ENCODE measurements at places on chromosomes 4 and X. TPM values are rescaled to one million over a fixed set of nuclear protein-coding genes. Genes with fewer than 3 reads are reported as not detected.

The CNKSR2 gene
- 0.64 TPM for total RNA-seq

The PROM1 gene
- total RNA-seq: 3.3 TPM

- no peaks in the 10 kb centered on the region for H3K36me3 ChIP-seq
- H3K27me3 ChIP-seq: no peaks in the 10 kb centered on the region
- H3K4me1 ChIP-seq: no peaks in the 10 kb centered on the region
- H3K4me3 ChIP-seq: no peak overlapping the region
Measured at GRCh38 chrX:133530960-133531359, 115.7 kb upstream of the GPC4 start.

DNA sequence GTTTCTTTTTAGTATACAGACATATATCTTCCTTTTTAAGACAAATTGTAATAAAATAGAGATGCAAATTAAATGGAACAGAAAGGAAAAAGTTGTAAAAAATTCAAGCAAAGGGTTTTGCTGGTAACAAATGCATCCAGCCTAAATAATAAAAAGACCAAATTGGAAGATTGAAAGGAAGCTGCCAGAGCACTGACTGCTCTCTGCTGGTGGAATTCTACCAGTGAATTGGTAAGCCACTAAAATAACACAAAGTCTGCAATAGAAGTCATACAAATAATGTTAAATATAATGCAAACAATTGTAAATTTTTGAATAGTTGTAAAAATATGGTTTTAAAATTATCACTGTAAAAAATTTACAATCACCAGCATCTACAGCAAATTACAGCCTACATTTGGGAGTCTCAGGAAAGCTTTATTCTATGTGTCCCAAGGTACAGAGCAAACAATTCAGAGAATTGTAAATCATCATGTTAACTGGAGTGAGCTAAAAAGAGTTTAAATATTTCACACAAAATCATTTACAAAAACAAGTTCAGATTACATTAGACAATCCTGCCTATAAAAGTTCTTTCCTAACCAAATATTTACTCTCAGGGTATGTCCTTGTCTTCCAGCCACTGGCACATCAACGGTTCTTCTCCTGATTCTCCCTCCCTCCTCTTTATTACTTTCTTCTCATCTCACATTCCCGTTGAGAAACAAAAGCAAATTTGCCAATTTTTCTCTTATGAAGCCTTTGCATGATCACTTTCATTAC, 1322.5 kb downstream of the PCDH7 start:
- H3K27ac ChIP-seq: no peak overlapping the region
- no peaks in the 10 kb centered on the region for H3K36me3 ChIP-seq
- DNase-seq: no peak
- no peaks in the 10 kb centered on the region for H3K4me1 ChIP-seq
- H3K4me3 ChIP-seq: no peak overlapping the region

GRCh38 chr4:127698789-127699200, 31.4 kb upstream of the SLC25A31 start:
- no peaks in the 10 kb centered on the region for H3K36me3 ChIP-seq
- no peaks in the 10 kb centered on the region for H3K27me3 ChIP-seq
- H3K4me3 ChIP-seq: no peak overlapping the region

The HSFX2 gene
- not detected for total RNA-seq

DNA sequence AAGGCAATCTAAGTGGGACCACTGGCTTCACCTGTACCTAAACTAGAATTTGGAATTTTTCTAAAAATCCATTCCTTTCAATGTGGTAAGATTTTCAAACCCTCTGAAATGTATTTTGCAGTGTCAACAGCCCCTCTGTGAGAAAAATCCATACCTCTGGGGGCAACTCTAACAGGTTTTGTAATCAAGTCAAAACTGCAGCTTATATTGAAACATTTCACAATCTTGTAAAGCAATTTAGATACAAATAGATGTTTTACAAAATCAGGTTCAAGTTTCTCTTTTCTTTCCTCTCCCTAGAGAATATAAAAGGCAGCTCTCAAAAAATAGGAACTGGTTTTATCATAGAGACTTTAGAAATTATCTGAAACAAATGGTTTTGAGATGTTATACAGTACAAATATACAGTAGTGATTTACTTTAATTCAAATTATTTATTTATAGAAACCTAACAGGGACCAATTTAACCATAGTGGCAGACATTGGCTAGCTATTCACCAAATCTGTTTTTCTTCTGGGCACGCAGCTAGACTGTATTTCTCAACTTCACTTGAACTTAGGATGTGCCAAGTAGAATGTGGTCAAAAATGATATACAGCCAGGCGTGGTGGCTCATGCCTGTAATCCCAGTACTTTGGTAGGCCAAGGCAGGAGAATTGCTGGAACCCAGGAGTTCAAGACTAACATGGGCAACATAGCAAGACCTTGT, 36.3 kb upstream of the SPINK2 start:
- H3K4me3 ChIP-seq: no peak overlapping the region
- no peaks in the 10 kb centered on the region for H3K4me1 ChIP-seq
- no peaks in the 10 kb centered on the region for H3K36me3 ChIP-seq
- no peak for DNase-seq
- no peak overlapping the region for H3K27ac ChIP-seq
- no peaks in the 10 kb centered on the region for H3K27me3 ChIP-seq

DNA sequence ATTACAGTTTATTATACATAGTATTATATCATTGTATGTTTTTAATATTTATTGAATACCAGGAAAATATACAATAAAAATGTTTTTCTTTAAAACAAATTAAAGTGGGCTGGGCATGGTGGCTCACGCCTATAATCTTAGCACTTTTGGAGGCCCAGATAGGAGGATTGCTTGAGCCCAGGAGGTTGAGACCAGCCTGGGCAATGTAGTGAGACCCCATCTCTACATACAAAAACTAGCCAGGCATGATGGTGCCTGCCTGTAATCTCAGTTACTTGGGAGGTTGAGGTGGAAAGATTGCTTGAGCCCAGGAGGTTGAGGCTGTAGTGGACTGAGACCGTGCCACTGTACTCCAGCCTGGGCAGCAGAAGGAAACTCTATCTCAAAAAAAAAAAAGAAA, 38.3 kb upstream of the PDS5A start:
- H3K4me1 ChIP-seq: no peaks in the 10 kb centered on the region
- H3K27me3 ChIP-seq: no peaks in the 10 kb centered on the region
- H3K4me3 ChIP-seq: no peak overlapping the region
- H3K36me3 ChIP-seq: no peaks in the 10 kb centered on the region
- H3K27ac ChIP-seq: no peak overlapping the region
- no peak for DNase-seq

DNA sequence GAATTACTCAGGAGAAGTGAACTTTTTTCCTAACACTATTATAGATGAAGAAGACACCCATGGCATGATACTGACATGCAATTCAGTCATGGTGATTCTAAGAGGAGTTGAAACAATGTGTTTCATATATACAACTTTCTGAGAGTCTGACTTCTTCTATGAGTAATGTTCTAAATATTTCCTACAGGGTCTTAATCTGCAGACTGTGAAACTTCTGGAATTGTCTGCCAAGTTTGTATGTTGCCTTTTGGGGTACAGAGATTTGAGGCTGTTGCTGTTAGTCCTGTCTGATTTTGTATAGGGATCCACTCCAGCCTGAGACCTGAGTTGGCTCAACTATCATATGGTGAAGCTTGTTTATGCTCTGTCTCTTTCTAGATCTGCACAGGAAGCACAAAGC, 160.6 kb upstream of the GATB start:
- no peak overlapping the region for H3K4me3 ChIP-seq
- no peak overlapping the region for H3K27ac ChIP-seq
- DNase-seq: no peak
- H3K4me1 ChIP-seq: no peaks in the 10 kb centered on the region

The RS1 gene
- not detected for total RNA-seq

GRCh38 chrX:131477498-131477897, 66.4 kb upstream of the OR13H1 start:
- no peaks in the 10 kb centered on the region for H3K27me3 ChIP-seq
- no peak for DNase-seq
- no peaks in the 10 kb centered on the region for H3K36me3 ChIP-seq
- no peak overlapping the region for H3K27ac ChIP-seq

DNA sequence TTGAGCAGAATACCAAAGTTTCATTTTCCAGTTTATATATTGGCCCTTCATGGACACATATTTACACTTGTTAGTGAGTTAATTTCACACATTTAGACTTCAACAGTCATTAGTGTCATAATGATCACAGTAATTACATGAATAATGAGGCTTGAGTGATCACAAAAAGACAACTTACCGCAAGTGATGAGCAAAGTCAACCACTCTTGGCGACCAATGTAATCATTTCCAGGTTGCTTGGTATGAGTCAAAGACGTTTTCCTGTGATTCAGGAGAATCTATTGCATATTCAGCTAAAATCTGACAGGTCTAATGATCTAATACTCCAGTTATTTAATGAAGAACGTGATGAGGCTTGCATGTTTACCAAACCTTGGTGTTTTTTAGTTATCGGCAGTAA, 407.9 kb upstream of the TENM3 start:
- no peaks in the 10 kb centered on the region for H3K27me3 ChIP-seq
- H3K27ac ChIP-seq: no peak overlapping the region
- H3K4me3 ChIP-seq: no peak overlapping the region
- H3K36me3 ChIP-seq: no peaks in the 10 kb centered on the region

DNA sequence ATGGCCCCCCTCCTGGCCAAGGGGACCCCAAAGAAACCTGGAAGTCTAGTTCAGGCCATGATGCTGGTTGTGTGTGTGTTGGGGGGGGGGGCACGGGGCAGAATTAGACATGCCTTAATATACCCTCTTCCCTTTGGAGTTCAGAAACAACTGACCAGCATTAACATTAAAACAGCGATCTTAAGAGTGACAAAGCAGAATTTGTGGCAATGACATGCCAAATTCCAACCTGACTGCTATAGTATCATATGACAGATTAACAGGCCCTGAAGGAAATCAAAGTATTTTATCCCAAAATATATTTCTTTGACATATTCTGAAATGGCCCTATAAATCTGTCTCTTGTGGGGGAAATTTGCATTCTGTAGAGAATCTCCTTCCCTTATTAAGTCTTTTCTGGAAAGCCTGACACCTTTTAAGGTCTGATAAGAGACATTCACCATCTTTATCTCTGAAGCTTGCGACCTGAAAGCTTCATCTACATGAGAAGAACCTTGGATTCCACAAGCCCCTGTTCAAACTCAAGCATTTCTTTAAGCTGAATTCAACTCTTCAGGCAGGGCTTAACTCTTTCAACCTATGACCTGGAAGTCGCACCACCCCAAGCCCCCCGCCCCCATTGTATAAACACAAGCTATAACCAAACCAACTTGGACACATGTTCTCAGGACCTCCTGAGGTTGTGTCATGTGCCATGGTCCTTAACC, 40.2 kb downstream of the ABCB7 start:
- H3K4me1 ChIP-seq: no peaks in the 10 kb centered on the region
- H3K36me3 ChIP-seq: no peaks in the 10 kb centered on the region
- no peak overlapping the region for H3K4me3 ChIP-seq
- no peak overlapping the region for H3K27ac ChIP-seq
- H3K27me3 ChIP-seq: no peaks in the 10 kb centered on the region

GRCh38 chr4:7719354-7720174, 220.1 kb downstream of the AFAP1 start:
- H3K4me1 ChIP-seq: peaks cover 3% of the 10 kb centered on the region
- H3K4me3 ChIP-seq: no peak overlapping the region
- peak; percentile 54 for DNase-seq
- H3K27me3 ChIP-seq: peaks cover 14% of the 10 kb centered on the region
- no peaks in the 10 kb centered on the region for H3K36me3 ChIP-seq

The FGD1 gene
- total RNA-seq: 6.6 TPM

- no peaks in the 10 kb centered on the region for H3K4me1 ChIP-seq
- no peak overlapping the region for H3K27ac ChIP-seq
- H3K4me3 ChIP-seq: no peak overlapping the region
- no peaks in the 10 kb centered on the region for H3K27me3 ChIP-seq
- H3K36me3 ChIP-seq: no peaks in the 10 kb centered on the region
Measured at GRCh38 chrX:130805903-130806302, 97.1 kb downstream of the ENOX2 start.

The ADGRG4 gene
- not detected for total RNA-seq

The ETFDH gene
- total RNA-seq: 247 TPM

DNA sequence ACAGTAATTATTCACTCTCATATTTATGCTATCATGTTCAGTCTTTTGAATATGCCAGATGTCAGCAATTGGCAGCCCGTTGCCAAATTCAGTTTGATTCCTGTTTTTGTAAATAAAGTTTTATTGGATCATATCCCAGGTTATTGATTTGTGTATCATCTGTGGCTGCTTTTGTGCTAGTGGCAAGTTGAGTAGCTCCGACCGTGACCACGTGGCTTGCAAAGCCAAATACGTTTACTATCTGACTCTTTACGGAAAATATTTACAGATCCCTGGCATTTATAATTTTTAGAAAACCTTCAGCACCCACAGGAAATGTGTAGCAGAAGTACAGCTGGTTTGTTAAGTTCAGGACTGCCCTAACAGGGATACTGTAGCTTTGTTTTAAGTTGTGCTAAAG, 67.4 kb downstream of the VCX2 start:
- H3K27ac ChIP-seq: no peak overlapping the region
- DNase-seq: no peak
- no peaks in the 10 kb centered on the region for H3K27me3 ChIP-seq
- H3K36me3 ChIP-seq: no peaks in the 10 kb centered on the region
- H3K4me3 ChIP-seq: no peak overlapping the region
- no peaks in the 10 kb centered on the region for H3K4me1 ChIP-seq

GRCh38 chr4:169861593-169861992, 103.8 kb upstream of the HPF1 start:
- no peak for DNase-seq
- H3K4me3 ChIP-seq: no peak overlapping the region
- H3K4me1 ChIP-seq: no peaks in the 10 kb centered on the region
- H3K27me3 ChIP-seq: peaks cover 3% of the 10 kb centered on the region
- no peak overlapping the region for H3K27ac ChIP-seq

The EFHC2 gene
- 17.8 TPM for total RNA-seq

DNA sequence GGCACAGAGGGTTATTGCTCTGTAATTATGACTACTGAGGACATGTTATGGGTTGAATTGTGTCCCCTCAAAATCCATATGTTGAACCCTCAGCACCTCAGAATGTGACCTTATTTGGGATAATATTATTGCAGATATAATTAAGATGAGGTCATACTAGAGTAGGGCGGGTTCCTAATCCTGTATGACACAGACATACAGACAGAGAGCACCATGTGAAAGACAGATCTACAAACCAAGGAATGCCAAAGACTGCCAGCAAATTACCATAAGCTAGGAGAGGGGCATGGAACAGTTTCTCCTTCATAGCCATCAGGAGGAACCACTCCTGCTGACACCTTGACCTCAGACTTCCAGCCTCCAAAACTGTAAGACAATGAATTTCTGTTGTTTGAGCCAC, 115.2 kb upstream of the OTUD4 start:
- H3K4me3 ChIP-seq: no peak overlapping the region
- no peak overlapping the region for H3K27ac ChIP-seq
- no peaks in the 10 kb centered on the region for H3K4me1 ChIP-seq
- DNase-seq: no peak
- H3K27me3 ChIP-seq: no peaks in the 10 kb centered on the region

GRCh38 chr4:76691807-76692582, 205.9 kb downstream of the SOWAHB start:
- no peak overlapping the region for H3K4me3 ChIP-seq
- peaks cover 4% of the 10 kb centered on the region for H3K27me3 ChIP-seq
- H3K4me1 ChIP-seq: peaks cover 24% of the 10 kb centered on the region
- H3K36me3 ChIP-seq: no peaks in the 10 kb centered on the region
- no peak overlapping the region for H3K27ac ChIP-seq

GRCh38 chrX:128992107-128992971, 531.0 kb downstream of the SMARCA1 start:
- no peaks in the 10 kb centered on the region for H3K36me3 ChIP-seq
- no peak overlapping the region for H3K27ac ChIP-seq
- no peak overlapping the region for H3K4me3 ChIP-seq
- no peak for DNase-seq

The MED28 gene
- total RNA-seq: 13.8 TPM
